Left cardiac atrium (tissue), 4 donors: ENCODE measurements at places on chromosomes 11 and 22. TPM values are rescaled to one million over a fixed set of nuclear protein-coding genes. Genes with fewer than 3 reads are reported as not detected.
A peak's percentile ranks its signal among the peaks of the same experiment; 100 is the strongest.

The BIRC3 gene
- total RNA-seq: 7.0 TPM

- no peak for DNase-seq
Measured at GRCh38 chr11:20156876-20157613, 3.2 kb downstream of the DBX1 start.

DNA sequence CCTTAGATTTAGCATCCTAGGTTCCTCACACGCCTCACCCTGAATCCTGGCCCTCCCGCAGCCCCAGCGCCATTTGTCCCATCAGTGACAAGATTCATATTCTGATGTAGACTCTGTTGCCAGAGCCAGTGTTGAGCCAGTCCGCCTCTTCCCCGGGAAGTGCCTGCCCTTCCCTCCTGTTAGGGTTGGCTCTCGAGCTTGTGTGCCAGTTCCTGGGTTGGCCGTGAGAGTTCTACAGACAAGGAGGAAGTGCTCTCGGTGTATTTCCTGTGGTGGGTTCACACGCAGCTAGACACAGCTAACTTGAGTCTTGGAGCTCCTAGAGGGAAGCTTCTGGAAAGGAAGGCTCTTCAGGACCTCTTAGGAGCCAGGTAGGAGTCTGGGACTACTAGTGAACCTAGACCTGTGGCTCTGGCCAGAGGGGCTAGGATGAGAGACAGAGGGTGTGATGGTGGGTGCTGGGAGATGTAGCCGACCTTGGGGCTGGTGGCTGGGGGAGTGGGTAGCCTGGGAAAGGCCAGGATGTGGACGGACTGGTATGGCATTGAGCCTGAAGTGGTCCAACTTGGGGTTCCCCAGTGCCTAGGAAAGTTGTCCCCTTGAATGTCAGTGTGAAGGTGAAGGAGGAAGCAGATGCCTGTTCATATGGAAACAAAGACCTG lies at the start of gene IL18BP:
IL18BP (plus strand) TSS at position 261 of the 662 bp plus-strand sequence. CDS start 1,076 bp downstream, outside the sequence.
- DNase-seq: peak; percentile 60

DNA sequence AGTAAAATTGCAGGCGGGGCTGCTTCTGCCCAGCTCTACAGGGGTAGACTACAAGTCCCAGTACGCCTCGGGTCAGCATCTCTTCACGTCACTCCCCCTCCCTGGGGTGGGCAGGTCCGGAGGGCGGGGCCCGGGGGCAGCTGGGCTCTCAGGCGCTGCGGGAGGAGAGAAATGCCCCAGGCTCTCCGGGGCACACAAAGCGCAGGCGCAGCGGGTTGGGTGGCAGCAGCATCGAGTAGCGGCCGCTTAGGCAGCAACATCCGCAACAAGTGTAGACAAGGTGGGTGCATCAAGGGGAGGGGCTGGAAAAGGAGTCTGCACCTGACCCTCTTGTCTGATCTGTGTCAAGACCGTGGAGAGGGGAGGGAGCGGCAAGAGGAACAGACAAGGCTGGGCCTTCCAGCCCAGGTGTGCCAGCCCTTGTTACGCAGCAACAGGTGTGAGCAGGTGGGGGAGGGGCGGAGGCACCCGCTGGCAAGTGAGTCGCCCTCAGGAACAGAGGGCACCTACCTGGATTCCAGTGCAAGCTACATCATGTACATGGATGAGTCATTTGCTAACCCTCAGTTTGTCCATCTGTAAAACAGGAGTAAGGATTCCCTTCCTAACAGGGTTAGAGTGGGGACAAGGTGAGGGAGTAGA lies 1.2 kb downstream of the PLEKHB1 start:
- DNase-seq: peak; percentile 92

DNA sequence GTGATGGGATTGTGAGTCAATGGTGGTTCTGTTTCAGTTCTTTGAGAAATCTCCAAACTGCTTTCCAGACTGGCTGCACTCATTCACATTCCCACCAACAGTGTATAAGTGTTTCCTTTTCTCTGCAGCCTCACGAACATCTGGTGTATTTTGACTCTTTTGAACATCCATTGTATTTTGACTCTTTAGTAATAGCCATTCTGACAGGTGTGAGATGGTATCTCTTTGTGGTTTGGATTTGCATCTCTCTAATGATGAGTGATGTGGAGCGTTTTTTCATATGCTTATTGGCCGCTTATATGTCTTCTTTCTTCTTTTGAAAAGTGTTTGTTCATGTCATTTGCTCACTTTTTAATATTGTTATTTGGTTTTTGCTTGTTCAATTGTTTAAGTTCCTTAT lies 19.4 kb downstream of the NELL1 start:
- DNase-seq: no peak

The KRTAP5-1 gene
- not detected for total RNA-seq

DNA sequence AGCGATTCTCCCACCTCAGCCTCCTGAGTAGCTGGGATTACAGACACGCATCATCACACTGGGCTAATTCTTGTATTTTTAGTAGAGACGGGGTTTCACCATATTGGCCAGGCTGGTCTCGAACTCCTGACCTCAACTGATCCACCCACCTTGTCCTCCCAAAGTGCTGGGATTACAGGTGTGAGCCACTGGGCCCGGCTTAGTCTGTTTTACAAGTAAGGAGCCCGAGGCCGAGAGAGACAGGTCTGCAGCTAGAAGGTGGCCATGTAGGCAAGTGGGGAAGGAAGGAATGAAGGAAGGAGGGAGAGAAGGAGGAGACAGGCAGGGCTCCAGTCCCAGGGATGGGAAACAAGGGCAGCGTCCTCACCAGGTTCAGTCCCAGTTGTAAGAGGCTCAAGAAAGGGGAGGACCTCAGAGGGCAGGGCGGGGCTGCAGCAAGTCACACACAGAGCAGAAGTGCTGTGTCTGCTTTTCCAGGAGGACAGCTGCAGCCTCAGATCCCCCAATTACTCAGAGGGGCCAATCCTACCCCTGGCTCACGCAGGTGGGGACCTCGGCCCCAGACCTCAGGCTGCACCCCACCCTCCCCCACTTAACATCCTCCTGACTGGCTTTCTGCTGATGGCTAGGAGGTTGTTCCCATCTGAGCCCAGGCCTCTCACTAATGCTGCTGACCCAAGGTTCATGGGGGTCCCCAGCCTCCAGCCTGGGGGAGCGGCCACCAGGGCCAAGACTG lies 53.8 kb upstream of the PRR5 start:
- no peak for DNase-seq

GRCh38 chr11:429391-429790 lies 12.4 kb downstream of the ANO9 start:
- DNase-seq: peak; percentile 15

GRCh38 chr11:67303132-67303834 lies at the start of gene SSH3:
SSH3 (plus strand) TSS chr11:67303530; CDS start chr11:67303626, 96 bp downstream.
- peak; percentile 86 for DNase-seq
